ENCODE measurements at places on chromosomes 13 and 19. TPM values are rescaled to one million over a fixed set of nuclear protein-coding genes. Genes with fewer than 3 reads are reported as not detected.

ONECUT3 gene
- total RNA-seq = not detected

PROZ gene
- not detected for total RNA-seq

MARK4 gene
- 14.8 TPM for total RNA-seq

CYP4F3 gene
- total RNA-seq = 11.5 TPM
